Suppressor macrophage treated with lipopolysaccharide for 1 hour (primary cell): ENCODE measurements at places on chromosomes 2 and 18.
A peak's percentile ranks its signal among the peaks of the same experiment; 100 is the strongest.

GRCh38 chr2:111100765-111101162 is 19.9 kb upstream of the BCL2L11 start:
- DNase-seq, result peak; percentile 79

- DNase-seq, result no peak
Observed at GRCh38 chr2:210681491-210681890, 125.1 kb downstream of the CPS1 start.

DNA sequence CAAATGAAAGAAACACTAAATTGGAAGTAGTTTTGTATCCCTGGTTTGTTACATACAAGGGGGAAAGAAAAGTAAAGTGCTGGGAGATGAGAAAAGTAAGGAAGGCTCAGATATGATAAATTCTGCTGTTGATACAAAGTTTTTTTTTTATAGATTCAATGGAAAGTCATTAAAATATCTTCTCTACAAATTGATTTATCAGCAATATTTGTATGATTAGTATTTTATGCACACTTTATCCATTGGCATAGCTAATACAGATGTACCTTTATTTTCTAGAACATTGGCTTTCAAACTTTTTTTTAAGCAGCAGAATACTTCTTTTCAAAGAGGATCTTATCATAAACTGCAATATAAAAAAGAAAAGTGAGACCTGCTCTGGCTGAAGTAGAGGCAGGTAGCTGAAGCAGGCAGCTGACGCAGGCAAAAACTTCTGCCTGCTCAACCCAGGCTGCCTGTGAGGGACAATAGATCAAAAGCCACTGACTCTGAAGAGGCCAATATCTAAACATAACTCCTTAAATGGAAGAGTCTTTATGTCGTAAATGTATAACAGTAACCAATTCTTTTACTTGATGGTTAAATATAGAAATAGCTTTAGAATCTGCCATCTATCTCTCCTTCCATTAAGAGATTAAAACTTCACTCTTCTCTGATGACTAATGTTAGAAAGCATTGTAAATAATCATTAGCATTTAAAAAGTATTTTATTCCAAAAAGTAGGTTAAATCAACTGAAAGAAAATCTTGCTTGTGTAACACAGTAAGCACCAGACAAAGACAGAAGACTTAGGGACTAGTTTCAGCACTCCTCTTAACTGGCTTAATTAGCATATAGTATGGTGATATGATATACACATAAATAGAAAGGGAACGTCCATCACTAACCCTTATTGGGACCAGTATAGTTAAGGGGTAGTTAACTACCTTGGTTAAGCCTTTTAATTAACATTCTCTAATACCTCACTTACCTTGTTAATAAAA is 174.2 kb downstream of the SLC39A10 start:
- DNase-seq, result no peak

DNA sequence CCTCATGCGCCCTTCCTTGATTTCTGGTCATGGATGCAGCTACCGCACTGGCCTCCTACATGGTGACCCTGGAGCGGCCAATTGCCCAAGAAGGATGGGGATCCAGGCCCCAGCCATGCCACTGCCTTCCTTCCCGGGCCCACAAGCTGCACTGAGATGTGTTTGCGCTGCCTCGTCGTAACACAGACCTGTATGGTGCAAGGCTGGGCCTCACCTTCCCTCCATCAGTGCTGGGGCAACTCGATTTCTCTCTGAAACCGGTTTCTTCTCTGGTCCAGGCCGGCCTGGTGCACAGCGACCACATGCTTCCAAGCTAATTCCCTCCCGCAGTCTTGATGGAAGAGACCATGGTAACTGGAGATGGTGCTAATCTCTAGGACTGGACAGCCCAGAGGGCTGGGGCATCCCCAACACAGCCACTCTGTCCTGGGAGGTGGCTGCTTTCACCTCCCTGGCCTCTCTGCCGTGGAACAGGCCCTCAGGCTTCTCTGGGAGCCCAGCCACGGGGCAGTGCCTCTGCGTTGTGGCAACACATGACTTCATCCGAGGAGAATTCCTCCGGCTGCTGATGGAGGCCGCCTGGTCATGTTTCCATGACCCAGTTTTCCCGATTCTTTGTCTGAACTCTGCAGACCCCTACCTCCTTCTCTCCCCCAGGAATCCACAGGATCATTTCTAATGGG is 184.2 kb downstream of the GLI2 start:
- no peak for DNase-seq

DNA sequence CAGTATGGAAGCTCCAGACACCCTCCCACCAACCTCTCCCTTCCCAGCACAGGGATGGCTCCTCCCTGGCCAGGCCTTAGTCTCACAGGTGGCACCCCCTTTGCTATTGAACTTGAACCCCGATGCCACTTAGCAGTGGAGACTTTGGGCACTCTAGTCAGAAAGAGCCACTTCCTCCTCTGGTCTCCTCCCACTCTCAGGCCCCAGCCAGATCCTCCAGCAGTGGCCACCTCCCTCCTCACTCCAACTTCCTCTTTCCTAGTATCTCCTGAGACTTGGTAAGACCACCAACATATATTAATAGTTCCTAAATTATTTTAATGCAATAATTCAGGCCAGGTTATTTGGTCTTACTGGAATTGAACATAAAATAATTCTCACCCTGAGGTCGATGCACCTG is 437.2 kb upstream of the ID2 start:
- peak; percentile 74 for DNase-seq

- no peak for DNase-seq
Observed at GRCh38 chr2:62466503-62466854, 39.5 kb downstream of the TMEM17 start.

DNA sequence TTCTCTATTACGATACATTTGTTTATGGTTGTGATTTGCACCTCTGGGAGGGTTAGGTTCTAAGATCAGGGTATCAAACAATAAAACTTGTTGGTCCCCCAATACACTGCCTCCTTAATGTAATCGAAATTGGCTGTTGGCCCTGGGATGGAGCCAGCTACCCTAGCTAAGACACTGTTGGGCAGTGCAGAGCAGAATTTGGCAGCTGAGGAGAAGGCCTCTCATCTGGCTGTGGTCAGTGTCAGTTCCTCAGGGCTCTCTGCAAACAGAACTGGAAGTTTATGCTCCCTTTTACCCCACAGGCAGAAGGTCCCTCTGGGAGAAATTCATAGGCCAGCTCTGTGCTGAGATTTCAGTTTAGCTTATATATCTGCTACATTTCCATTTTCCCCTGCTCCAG is 8.6 kb upstream of the HAAO start:
- DNase-seq, result no peak

DNA sequence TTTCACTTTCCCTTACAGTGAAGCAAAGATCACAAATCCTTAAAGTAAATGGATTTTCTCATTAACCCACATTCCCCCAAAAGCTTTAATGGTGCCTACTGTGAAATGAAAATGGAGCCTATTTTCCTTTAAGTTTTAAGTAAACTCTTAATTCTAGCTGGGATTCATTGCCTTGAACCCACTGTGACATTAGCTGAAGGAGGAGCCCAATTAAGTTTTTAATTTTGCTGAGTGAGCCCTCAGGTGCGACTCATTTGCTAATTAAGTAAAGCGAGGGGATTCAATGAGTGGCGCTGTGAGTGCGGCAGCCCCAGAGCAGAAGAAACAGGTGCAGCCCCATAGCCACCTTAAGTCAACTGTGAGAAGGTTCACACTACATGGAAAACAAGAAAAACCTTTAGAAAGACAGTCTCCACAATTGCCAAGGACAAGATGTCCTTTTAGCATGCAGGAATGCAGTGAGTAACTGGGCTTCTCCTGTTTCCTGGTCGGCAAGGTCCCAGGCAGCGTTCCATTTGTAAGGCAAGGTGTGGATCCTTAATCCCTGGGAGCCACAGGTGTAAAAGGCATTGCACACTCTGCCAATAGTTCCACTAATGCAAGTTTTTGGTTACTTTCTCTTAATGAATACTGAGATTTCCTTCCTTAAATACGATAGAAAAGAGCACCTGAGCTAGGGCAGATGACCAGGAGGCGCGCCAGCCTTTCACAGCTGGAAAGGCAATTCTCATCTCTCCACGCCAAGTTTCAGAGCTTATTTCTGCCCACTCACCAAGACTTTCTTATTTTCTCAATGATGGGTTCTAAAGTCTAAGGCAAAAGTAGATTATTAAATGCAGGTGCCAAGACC is 87.7 kb downstream of the TMEM18 start:
- no peak for DNase-seq

DNA sequence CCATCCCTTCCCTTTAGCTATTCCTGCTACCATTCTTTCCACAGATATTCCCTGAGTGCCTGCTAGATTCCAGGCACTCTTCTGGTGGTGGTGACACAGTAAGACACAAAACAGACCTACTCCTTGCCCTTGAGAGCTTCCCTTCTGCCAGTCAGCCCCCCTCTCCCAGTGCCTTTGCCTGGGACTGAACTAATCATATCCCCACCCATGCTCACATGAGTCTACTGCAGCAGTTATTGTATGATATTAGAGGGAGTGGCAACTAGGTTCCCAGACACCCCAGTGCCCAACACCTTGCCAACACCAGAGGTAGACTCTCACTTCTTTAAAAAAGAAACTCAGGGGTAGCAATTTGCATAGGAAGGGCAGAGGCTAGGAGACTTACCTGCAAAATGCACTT is 7.2 kb upstream of the LBH start:
- no peak for DNase-seq

- DNase-seq, result peak; percentile 29
Observed at GRCh38 chr2:69013142-69013839, at the start of gene ANTXR1. Gene ANTXR1, plus strand, starts transcription at chr2:69013179. Its CDS starts 321 bp downstream, at chr2:69013500.

GRCh38 chr2:26164641-26165211 is 8.2 kb upstream of the GAREM2 start:
- DNase-seq, result no peak

GRCh38 chr2:235106874-235107639 is 155.2 kb downstream of the SH3BP4 start:
- DNase-seq, result peak; percentile 37

GRCh38 chr2:82257796-82258555 is 1953.4 kb upstream of the LRRTM1 start:
- DNase-seq, result no peak

- no peak for DNase-seq
Observed at GRCh38 chr2:160267692-160268091, 67.6 kb upstream of the ITGB6 start.

- DNase-seq, result no peak
Observed at GRCh38 chr2:233655043-233655442, 16.7 kb upstream of the UGT1A9 start.

DNA sequence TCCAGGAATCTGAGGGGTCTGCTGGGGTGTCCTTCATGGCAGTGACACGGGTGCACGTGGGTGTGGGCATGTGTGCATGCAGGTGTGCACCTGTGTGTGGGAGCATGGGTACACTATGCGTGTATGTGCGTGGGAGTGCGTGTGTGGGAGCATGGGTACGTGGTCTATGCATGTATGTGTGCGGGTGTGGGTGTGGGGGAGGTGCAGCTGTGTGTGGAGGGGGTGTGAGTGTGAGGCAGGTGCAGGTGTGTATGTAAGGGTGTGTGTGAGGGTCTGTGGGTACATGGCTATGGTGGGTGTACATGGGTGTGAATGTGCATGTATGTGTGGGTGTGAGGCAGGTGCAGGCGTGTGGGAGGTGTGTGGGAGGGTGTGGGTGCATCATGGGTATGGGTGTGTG is 36.3 kb downstream of the EIPR1 start:
- no peak for DNase-seq

DNA sequence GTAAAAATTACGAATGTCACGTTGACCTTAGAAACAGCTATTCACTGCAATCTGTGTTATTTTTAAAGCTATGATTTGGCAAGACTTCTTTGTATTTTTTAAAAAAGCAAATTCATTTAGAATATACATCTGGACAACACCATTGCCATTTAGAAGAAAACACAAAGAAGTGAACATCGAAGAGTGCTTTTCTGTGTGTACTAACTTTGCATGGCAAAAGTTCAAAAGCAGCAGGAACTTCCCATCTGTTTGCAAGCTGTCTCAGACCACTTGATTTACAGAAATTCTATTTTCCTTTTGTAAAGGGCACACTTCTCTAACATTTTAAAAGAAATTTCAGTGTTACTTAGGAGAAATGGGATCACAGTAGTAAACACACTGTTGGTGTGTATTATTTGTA is 145.9 kb downstream of the CALCRL start:
- no peak for DNase-seq

- DNase-seq, result no peak
Observed at GRCh38 chr2:189225032-189225431, 45.5 kb upstream of the COL5A2 start.

DNA sequence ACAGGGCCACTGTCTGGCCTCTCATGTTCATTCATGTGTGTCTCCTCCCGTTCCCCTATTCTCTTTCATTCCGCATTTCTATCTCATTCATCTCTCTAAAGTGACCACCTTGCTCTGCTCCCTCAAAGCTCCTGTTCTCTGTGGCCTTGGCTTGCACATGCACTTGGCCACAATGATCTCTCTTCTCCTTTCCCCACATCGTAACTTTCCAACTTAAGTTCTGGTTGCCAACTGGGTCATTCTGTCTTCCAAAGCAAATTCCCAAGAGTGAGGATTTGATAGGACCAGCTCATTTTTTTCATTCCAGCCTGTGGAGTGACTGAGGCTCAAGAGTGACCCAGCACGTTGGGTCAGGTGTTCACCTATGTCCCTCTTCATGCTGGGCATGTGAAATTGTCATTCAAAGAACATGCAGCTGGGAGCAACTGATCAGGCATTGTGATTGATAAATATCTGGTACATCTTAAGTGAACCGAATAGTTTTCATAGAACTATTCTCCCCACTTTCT is 14.3 kb upstream of the ITGA6 start:
- DNase-seq, result no peak

- DNase-seq, result peak; percentile 69
Observed at GRCh38 chr2:74025971-74026612, 41.4 kb downstream of the TET3 start.

- DNase-seq, result no peak
Observed at GRCh38 chr2:162748566-162749215, 89.9 kb downstream of the KCNH7 start.

DNA sequence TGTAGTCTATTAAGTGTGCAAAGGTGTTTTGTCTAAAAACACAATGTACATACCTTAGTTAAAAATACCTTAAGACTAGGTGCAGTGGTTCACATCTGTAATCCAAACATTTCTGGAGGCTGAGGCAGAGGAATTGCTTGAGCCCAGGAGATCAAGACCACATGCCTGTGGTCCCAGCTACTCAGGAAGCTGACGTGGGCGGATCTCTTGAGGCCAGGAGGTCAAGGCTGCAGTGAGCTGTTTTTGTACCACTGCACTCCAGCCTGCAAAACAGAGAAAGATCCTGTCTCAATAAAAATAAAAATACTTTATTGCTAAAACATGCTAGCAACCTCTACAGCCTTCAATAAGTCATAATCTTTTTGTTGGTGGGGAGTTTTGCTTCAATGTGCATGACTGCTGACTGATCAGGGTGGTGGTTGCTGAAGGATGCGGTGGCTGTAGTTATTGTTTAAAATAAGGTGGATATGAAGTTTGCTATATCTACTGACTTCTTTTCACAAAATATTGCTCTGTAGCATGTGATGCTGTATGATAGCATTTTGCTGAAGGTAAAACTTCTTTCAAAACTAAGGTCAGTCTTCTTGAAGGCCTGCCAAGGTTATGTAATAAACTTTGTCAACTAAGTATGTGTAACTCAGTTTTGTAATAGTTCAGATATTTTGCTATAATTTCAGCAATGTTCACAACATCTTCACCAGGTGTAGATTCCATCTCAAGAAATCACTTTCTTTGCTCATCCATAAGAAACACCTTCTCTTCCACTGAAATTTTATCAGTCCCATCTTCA is 1238.0 kb upstream of the NRXN1 start:
- DNase-seq, result no peak

- peak; percentile 86 for DNase-seq
Observed at GRCh38 chr2:38835990-38836389, 39.7 kb downstream of the DHX57 start.

GRCh38 chr2:157540102-157540501 is 88.6 kb downstream of the ACVR1C start:
- no peak for DNase-seq
